Sigmoid colon (tissue), 7 donors: ENCODE measurements at places on chromosomes 6 and 20. TPM values are rescaled to one million over a fixed set of nuclear protein-coding genes. Genes with fewer than 3 reads are reported as not detected.

NRM gene
- polyA plus RNA-seq = 2.8 TPM

PET117 gene
- 20.8 TPM for polyA plus RNA-seq

PHACTR1 gene
- 7.4 TPM for polyA plus RNA-seq

SLC52A3 gene
- 5.3 TPM for polyA plus RNA-seq

CNKSR3 gene
- 17.4 TPM for polyA plus RNA-seq

METTL24 gene
- polyA plus RNA-seq = not detected

OTOR gene
- not detected for polyA plus RNA-seq

BEND6 gene
- under 0.01 TPM for polyA plus RNA-seq

CAGE1 gene
- polyA plus RNA-seq = not detected

MRAP2 gene
- polyA plus RNA-seq = 7.4 TPM

C4B gene
- 64.7 TPM for polyA plus RNA-seq
